NCI-H510A (cell line): ENCODE measurements at places on chromosomes 13 and 19.
A peak's percentile ranks its signal among the peaks of the same experiment; 100 is the strongest.

- no peak for DNase-seq
Measured at GRCh38 chr19:33171222-33171795, 22.8 kb upstream of the LRP3 start.

- peak; percentile 58 for DNase-seq
Measured at GRCh38 chr19:3046698-3047495, 15.4 kb downstream of the TLE5 start.

DNA sequence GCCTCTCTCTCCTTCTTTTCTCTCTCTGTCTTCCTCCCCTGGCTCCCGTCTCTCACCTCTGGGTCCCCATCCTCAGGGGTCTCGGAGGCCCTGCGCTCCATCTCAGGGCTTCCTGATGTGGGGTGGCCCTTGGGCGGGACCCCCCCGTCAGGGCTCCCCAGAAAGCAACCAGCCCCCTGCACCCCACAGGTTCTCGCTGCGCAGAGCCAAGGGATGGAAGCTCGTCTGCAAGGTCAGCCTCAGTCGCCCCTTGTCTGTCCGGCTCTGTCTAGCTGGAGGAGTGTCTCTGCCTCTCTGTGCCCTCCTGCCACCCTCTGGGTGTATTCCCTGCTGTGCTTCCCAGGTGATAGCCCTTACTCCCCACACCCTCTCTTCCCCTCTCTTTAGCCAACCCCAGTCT lies at the start of gene SBK3:
TSS of gene SBK3 (minus strand) at position 101 of the 400 bp plus-strand sequence. CDS start at position 101, 0 bp downstream.
- DNase-seq = no peak

DNA sequence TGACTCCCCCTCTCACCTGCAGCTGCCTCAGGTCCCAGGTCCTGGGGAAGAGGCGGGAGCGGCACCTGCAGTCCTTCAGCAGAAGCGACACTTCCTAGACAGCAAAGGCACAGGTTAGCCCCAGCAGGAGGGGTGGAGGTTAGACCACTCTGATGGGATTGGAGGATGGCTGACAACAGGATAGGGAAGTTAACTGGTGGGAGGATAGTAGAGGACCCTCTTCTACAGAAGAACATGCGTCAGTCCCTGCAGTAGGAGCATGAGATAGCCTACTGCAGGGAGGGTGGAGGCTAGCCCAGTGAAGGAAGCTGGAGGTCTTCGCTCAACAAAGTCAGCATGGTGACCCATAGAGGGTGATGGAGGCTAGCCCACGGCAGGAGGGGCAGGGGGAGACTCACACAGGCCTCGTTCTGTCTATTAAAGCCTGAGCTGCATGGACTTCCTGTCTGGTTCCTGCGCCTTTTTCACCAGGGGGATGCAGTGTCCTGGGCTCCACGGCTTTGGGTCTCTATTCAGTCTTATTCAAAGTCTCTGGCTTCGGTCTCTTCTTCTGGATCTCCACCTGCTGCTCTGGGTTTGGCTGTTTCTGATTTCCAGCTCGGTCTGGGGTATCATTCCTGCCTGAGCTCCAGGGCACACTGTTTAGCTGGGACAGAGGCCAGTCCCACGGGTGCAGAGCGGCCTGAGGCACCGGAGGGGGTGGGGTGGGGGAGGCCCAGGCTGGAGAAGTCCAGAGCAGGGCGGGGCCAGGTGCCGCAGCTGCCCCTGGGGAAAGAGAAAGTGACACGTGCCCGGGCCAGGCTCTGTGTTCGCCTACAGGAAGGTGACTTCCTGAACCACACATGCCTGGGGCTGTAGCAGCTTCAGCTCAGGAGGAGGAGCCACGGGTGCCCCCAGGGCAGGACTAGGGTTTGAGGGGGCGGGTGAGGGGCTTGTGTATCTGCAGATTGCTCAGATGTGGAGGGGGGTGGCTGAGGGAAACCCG lies 7.3 kb downstream of the IFNL3 start:
- no peak for DNase-seq

DNA sequence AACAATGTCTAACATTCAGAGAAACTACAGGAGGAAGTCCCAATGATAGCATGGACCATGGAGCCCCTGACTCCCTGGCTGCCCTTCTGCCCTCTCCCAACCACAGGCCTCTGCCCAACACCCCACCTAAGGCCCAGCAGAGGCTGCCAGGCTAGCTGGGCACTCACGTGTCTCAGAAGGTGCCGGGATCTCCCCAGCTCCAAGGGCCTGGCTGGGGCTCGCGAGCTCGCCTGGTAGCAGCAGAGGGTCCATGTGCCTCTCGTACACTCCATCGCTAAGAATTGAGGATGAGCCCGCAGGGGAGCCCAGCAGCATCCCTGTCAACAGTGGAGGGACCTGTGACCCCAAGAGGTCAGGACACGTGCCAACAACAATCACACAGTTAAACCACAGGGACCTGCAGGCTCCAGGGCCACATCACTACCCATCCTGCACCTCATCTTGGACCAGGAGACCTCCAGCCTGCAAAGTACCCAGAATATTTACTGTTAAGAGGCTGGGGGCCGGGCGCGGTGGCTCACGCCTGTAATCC lies 9.4 kb downstream of the ZSCAN18 start:
- no peak for DNase-seq

DNA sequence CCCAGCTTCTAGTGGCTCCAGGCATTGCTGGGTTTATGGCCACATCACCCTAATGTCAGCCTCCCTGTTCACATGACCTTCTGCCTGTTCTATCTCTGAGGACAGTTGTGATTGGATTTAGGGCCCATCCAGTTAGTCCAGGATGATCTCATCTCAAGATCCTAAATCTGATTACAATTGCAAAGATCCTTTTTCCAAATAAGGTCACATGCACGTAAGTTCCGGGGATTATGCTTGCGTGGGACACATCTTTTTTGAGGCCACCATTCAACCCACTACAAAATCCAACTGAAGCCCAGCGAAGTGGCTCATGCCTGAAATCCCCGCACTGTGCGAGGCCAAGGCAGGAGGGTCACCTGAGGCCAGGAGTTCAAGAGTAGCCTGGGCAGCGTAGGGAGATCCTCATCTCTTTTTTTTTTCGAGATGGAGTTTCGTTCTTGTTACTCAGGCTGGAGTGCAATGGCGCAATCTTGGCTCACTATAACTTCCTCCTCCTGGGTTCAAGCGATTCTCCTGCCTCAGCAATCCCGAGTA lies 12.3 kb downstream of the PLD3 start:
- DNase-seq = no peak
